Tracheal epithelial cell (primary cell): ENCODE measurements at places on chromosomes 12 and 14. TPM values are rescaled to one million over a fixed set of nuclear protein-coding genes. Genes with fewer than 3 reads are reported as not detected.

The NUAK1 gene
- total RNA-seq, result 5.8 and 12.8 TPM in 2 replicates

The NELL2 gene
- total RNA-seq, result under 0.01 TPM in 1 of 2 replicates, not detected in the other

The INTS13 gene
- 44.6 and 48.8 TPM in 2 replicates for total RNA-seq

The RFLNA gene
- total RNA-seq, result 12.0 TPM in 1 of 2 replicates, not detected in the other

The CABP1 gene
- total RNA-seq, result not detected in 2 replicates

The RHOJ gene
- 0.21 and 0.24 TPM in 2 replicates for total RNA-seq

The LMNTD1 gene
- total RNA-seq, result not detected in 2 replicates

The RPGRIP1 gene
- not detected in 2 replicates for total RNA-seq

The CD4 gene
- not detected in 2 replicates for total RNA-seq

The B4GALNT1 gene
- total RNA-seq, result 0.48 TPM in 1 of 2 replicates, not detected in the other

The PPFIA2 gene
- total RNA-seq, result 0.48 TPM in 1 of 2 replicates, not detected in the other

The SYNDIG1L gene
- total RNA-seq, result under 0.01 TPM in 1 of 2 replicates, not detected in the other

The SRRM4 gene
- total RNA-seq, result not detected in 2 replicates

The SCN8A gene
- 0.48 and 0.64 TPM in 2 replicates for total RNA-seq

The PAX9 gene
- total RNA-seq, result 4.6 and 16.8 TPM in 2 replicates

The ABCC9 gene
- 0.24 and 0.64 TPM in 2 replicates for total RNA-seq

The SSPN gene
- total RNA-seq, result 1.5 and 3.4 TPM in 2 replicates

The HPD gene
- total RNA-seq, result 0.24 TPM in 1 of 2 replicates, not detected in the other

The CEBPE gene
- not detected in 2 replicates for total RNA-seq

The PLXNC1 gene
- total RNA-seq, result under 0.01 and 0.48 TPM in 2 replicates

The KRT6A gene
- total RNA-seq, result 10,133 and 10,410 TPM in 2 replicates

The RASAL1 gene
- 0.64 and 3.9 TPM in 2 replicates for total RNA-seq

The SERPINA5 gene
- total RNA-seq, result not detected in 2 replicates

The VTI1B gene
- 48.0 and 62.7 TPM in 2 replicates for total RNA-seq

The SPSB2 gene
- total RNA-seq, result 7.2 and 7.7 TPM in 2 replicates

The NAA25 gene
- total RNA-seq, result 19.3 and 30.1 TPM in 2 replicates

The LRP1-AS gene
- not detected in 2 replicates for total RNA-seq

The ZNF385A gene
- total RNA-seq, result 21.3 and 23.4 TPM in 2 replicates

The CD163 gene
- not detected in 2 replicates for total RNA-seq

The INSM2 gene
- total RNA-seq, result not detected in 2 replicates

The TEX52 gene
- not detected in 2 replicates for total RNA-seq

The AQP2 gene
- under 0.01 TPM in 1 of 2 replicates, not detected in the other for total RNA-seq

The SP7 gene
- not detected in 2 replicates for total RNA-seq

The TPPP2 gene
- not detected in 2 replicates for total RNA-seq

The TAPBPL gene
- total RNA-seq, result 3.2 and 5.3 TPM in 2 replicates

The P3H3 gene
- total RNA-seq, result 22.2 and 39.3 TPM in 2 replicates

The TSPAN8 gene
- total RNA-seq, result not detected in 2 replicates

The KLRB1 gene
- total RNA-seq, result not detected in 2 replicates

The PIWIL1 gene
- not detected in 2 replicates for total RNA-seq

The BMAL2 gene
- total RNA-seq, result 96.4 and 127 TPM in 2 replicates

The PTPRR gene
- total RNA-seq, result 0.96 TPM in 1 of 2 replicates, not detected in the other

The CACNA2D4 gene
- total RNA-seq, result not detected in 2 replicates

The PZP gene
- not detected in 2 replicates for total RNA-seq

The RNASE3 gene
- total RNA-seq, result not detected in 2 replicates

The FOXG1 gene
- total RNA-seq, result not detected in 2 replicates

The KRT78 gene
- total RNA-seq, result 1.3 and 1.7 TPM in 2 replicates

The HNF1A gene
- total RNA-seq, result 0.48 TPM in 1 of 2 replicates, not detected in the other

The CFAP54 gene
- 0.48 and 0.85 TPM in 2 replicates for total RNA-seq

The HCFC2 gene
- total RNA-seq, result 8.2 and 8.5 TPM in 2 replicates

The ADAM20 gene
- 0.43 and 0.96 TPM in 2 replicates for total RNA-seq

The ORMDL2 gene
- 26.9 and 38.6 TPM in 2 replicates for total RNA-seq

The GPR33 gene
- total RNA-seq, result not detected in 2 replicates

The OVCH1 gene
- under 0.01 TPM in 1 of 2 replicates, not detected in the other for total RNA-seq

The PSME2 gene
- total RNA-seq, result 33.7 and 78.8 TPM in 2 replicates

The MDM1 gene
- 2.7 and 6.4 TPM in 2 replicates for total RNA-seq

The ITGA7 gene
- 0.43 and 1.7 TPM in 2 replicates for total RNA-seq

The OR4E2 gene
- not detected in 2 replicates for total RNA-seq

The KITLG gene
- 11.8 and 30.9 TPM in 2 replicates for total RNA-seq

The OLR1 gene
- under 0.01 and 1.4 TPM in 2 replicates for total RNA-seq
